Muscle of back (tissue), 13 donors: ENCODE measurements at places on chromosomes 1 and 21. TPM values are rescaled to one million over a fixed set of nuclear protein-coding genes. Genes with fewer than 3 reads are reported as not detected.

GRCh38 chr1:224067621-224068457 is 46.1 kb upstream of the FBXO28 start:
- DNase-seq: no peak

The SLC44A3 gene
- 2.5 TPM for polyA plus RNA-seq

DNA sequence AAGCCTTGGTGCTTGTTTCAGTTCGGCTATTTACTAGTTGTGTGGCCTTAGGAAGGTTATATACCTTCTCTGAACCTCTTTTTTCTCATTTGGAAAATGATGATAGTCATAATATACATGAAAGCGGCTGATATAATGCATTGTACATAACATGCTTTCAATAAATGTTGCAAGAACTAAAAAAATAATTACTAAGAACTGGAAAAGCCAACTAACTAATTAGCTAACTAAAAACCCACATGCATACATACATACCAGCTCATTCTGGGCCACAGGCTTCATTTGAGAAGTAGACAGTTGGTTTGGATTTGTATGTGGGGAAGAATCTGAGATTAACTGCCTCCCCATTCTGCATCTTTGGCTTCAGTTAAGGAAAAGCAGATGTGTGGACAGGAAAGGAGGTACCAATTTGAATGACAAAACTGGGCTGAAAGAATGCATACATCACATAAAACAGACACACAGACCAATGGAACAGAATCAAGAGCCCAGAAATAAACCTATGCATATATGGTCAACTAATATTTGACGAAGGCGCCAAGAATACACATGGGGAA is 217.9 kb downstream of the TM2D1 start:
- no peak for DNase-seq

DNA sequence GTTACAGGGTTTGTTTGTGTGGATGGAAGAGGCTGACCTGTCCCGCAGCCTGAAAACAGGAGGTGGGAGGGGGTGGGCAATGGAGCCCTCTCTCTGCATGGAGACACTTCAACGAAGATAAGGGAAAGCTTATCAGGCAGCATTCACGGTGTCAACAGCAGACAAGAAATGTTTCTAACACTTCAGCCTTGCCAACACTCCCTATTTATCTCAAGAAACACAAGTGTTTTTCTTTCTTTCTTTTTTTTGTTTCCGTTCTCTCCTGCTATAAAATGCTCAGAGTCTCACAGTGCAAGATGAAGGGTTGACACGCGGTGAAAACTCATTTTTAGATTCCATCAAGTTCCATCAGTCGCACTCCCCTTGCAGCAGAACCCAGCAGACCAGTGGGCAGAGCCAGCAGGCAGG is 594.4 kb downstream of the MATN1 start:
- no peak for DNase-seq

The KIRREL1 gene
- 37.4 TPM for polyA plus RNA-seq

- no peak for DNase-seq
Observed at GRCh38 chr1:234541286-234541975, 62.5 kb upstream of the TARBP1 start.

GRCh38 chr1:65725064-65725463 is 67.6 kb upstream of the PDE4B start:
- no peak for DNase-seq

The SELP gene
- polyA plus RNA-seq: 0.87 TPM

The ACTA1 gene
- 12,322 TPM for polyA plus RNA-seq

- no peak for DNase-seq
Observed at GRCh38 chr1:169595764-169596711, 9.8 kb upstream of the F5 start.

GRCh38 chr21:39003982-39004633 is 179.1 kb downstream of the PSMG1 start:
- DNase-seq: peak; percentile 76
